Activated CD4-positive, alpha-beta memory T cell treated with anti-CD3 and anti-CD28 coated beads, Interleukin-2, amount 10 ng/mL, durations not matched to agents 7 days and 5 days (primary cell): ENCODE measurements at places on chromosomes 7 and 10. TPM values are rescaled to one million over a fixed set of nuclear protein-coding genes. Genes with fewer than 3 reads are reported as not detected.

GRCh38 chr10:64320448-64320847, 799.2 kb downstream of the REEP3 start:
- no peaks in the 10 kb centered on the region for H3K36me3 ChIP-seq
- DNase-seq, result no peak
- H3K4me3 ChIP-seq, result no peak overlapping the region
- H3K27ac ChIP-seq, result no peak overlapping the region
- H3K27me3 ChIP-seq, result no peaks in the 10 kb centered on the region
- H3K4me1 ChIP-seq, result no peaks in the 10 kb centered on the region

GRCh38 chr7:78020874-78021249, 222.3 kb downstream of the PHTF2 start:
- peaks cover 14% of the 10 kb centered on the region for H3K4me1 ChIP-seq
- no peak for DNase-seq
- H3K4me3 ChIP-seq, result no peak overlapping the region

DNA sequence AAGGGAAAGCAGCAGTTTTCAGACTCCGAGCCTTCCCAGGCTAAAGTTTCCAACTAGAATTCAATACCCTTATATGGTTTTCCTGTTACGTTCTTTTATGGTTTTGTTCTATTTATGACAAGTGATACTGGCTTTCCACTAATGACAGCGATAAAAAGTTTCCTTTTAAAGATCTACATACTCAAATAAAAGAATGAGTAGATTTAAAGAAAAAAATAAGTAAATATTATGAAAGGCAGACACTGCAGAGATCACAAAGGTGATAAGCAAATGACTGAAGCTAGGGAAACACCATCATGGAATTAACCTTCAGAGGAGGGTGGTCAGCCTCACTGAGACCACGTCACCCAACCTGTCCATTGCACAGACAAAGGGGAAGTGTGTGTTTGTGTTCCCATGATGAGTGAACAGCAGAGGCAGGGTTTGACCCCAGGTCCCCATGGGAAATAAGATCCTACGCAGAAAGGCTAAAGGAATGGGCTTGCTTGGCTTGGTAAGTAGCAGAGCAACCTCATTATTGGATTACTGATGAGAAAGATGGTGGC, 4.0 kb downstream of the VSIR start:
- peaks cover 59% of the 10 kb centered on the region for H3K36me3 ChIP-seq
- DNase-seq, result no peak
- peak overlapping the region; percentile 90 for H3K4me3 ChIP-seq
- peak overlapping the region; percentile 91 for H3K27ac ChIP-seq
- peaks cover 79% of the 10 kb centered on the region for H3K4me1 ChIP-seq

DNA sequence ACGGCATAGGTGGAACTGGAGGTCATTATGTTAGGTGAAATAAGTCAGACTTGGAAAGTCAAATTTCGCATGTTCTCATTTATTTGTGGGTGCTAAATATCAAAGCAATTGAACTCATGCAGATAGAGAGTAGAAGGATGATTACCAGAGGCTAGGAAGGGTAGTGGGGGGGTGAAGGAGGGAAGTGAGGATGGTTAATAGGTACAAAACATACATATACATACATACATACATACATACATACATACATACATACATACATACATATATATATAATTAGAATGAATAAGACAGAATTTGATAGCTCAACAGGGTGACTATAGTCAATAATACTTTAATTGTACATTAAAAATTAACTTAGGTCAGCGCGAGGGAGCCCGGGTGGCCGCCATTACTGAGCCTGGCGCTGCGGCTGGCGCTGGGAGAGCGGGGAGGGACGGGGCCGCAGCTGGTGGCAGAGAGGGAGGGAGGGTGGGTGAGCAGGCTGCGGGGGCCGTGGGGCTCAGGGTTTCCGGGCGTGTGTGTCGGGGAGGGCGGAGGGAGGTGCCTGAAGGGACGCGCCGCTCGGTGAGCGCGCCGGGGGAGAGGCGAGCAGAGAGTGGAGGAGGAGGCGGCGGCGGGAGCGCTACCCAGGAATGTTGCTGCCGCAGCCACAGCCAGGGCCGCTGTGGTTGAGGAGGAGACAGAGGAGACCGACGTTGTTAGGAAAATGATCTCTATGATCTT, 85.8 kb upstream of the EGFR start:
- no peak overlapping the region for H3K27ac ChIP-seq
- H3K4me1 ChIP-seq, result no peaks in the 10 kb centered on the region
- H3K36me3 ChIP-seq, result no peaks in the 10 kb centered on the region
- no peak overlapping the region for H3K4me3 ChIP-seq

DNA sequence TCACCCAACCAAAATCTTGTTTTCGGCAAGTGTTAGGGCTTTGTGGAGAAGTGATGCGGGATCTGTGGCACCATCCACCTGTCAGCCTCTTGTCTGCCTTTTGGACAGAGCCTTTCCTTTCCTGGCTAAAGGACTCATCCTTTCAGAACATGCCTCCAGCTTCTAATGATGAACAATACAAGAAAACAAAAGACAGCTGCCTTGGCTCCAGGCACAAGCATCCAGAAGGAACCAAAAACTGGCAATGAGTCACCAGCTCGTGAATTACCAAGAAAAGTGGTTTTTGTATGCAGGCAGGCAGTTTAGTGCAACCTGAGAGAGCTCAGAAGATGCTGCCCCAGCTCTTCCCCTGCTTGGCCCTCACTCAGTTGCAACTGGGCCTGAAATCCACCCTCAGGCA, 84.6 kb upstream of the NAMPT start:
- no peak for DNase-seq
- peaks cover under 1% of the 10 kb centered on the region for H3K27me3 ChIP-seq
- H3K4me1 ChIP-seq, result peaks cover 10% of the 10 kb centered on the region
- no peak overlapping the region for H3K27ac ChIP-seq
- peaks cover 2% of the 10 kb centered on the region for H3K36me3 ChIP-seq

- DNase-seq, result no peak
- peaks cover 44% of the 10 kb centered on the region for H3K36me3 ChIP-seq
- H3K4me3 ChIP-seq, result no peak overlapping the region
- H3K4me1 ChIP-seq, result peaks cover 7% of the 10 kb centered on the region
- no peaks in the 10 kb centered on the region for H3K27me3 ChIP-seq
These were observed 3.0 kb downstream of the PGAM2 start for GRCh38 chr7:44062180-44062902.

- H3K27ac ChIP-seq, result no peak overlapping the region
- no peaks in the 10 kb centered on the region for H3K36me3 ChIP-seq
These were observed 26.4 kb upstream of the AKR1B10 start for GRCh38 chr7:134500982-134501381.

GRCh38 chr7:158194365-158194900, 393.2 kb downstream of the PTPRN2 start:
- no peaks in the 10 kb centered on the region for H3K27me3 ChIP-seq
- no peak overlapping the region for H3K27ac ChIP-seq
- H3K4me1 ChIP-seq, result no peaks in the 10 kb centered on the region
- H3K36me3 ChIP-seq, result no peaks in the 10 kb centered on the region

DNA sequence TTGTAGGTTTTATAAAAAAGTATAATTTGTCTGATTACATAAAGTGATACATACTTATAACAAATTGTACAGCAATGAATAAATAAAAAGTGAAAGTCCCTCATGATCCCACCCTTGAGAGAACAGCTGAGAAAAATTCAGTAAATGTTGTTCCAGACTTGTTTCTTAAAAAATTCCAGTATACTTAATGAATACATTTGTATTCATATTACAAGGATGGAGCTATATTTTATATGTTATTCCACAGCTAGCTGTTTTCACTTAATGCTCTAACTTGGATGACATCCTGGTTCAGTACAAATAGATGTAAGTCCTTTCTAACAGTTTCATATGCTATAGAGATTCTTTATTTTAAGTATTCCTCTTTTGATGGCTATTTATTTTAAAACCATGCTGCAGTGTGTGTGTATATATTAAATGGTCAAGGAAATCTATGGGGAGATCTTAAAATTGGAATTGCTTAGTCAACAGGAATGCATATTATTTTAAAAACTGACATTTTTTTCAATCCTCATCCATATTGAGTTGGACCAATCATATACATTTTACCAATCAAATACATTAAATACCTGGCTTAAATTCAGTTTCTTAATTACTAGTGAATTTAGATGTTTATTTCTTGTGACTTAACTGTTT, 8.9 kb downstream of the STAMBPL1 start:
- peaks cover 49% of the 10 kb centered on the region for H3K36me3 ChIP-seq
- peaks cover 61% of the 10 kb centered on the region for H3K4me1 ChIP-seq
- DNase-seq, result no peak
- no peak overlapping the region for H3K27ac ChIP-seq
- no peaks in the 10 kb centered on the region for H3K27me3 ChIP-seq

DNA sequence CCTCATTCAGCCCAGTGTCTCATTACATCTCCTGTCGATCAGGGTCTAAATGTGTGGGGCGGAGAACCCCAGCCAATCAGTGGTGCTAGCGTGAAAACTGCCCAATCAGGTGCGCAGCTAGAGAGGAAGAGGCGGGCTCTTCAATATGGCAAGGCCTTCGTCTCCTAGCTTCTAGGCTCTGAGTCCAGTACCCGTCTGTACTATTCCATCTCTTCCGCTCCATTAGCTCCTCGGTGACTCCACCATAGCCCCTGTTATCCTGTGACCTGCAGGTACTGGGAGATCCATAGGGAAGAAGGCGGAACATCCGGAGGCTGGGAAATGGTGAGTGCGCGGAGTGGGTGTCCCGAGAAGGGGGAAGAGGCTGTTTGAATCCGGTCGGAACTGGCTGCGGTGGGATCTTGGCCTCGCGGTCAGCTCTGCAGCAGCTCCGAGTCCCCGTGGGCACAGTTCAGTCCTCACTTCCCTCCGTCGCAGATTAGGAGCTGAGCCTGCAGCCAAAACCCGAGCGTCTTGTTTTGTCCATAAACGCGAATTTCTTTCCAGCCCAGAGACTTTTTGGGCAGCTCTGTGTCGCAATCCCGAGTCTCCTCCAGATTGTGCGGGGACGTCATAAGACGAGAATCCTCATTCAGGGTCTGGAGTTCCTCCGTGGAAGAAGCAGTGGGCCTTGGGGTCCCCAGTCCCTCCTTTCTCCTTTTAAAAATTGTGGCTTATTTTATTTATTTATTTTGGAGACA, at the start of gene ZNF727:
Gene ZNF727 (plus strand): TSS at position 134 of the 740 bp plus-strand sequence. CDS start 188 bp downstream, at position 322.
- no peak for DNase-seq
- H3K4me3 ChIP-seq, result no peak within 1 kb of the TSS
- no peaks in the 10 kb centered on the region for H3K4me1 ChIP-seq
- no peak within 1 kb of the TSS for H3K27ac ChIP-seq

GRCh38 chr10:119350502-119351097, 143.2 kb downstream of the GRK5 start:
- no peaks in the 10 kb centered on the region for H3K4me1 ChIP-seq
- H3K27ac ChIP-seq, result no peak overlapping the region
- H3K36me3 ChIP-seq, result peaks cover 45% of the 10 kb centered on the region
- no peak for DNase-seq
- H3K4me3 ChIP-seq, result no peak overlapping the region

- no peak overlapping the region for H3K4me3 ChIP-seq
- H3K4me1 ChIP-seq, result no peaks in the 10 kb centered on the region
- no peak for DNase-seq
- no peak overlapping the region for H3K27ac ChIP-seq
- no peaks in the 10 kb centered on the region for H3K36me3 ChIP-seq
- no peaks in the 10 kb centered on the region for H3K27me3 ChIP-seq
These were observed 217.0 kb downstream of the MAGI2 start for GRCh38 chr7:79236352-79237028.

The SSC4D gene
- total RNA-seq, result not detected
